GM23338 (cell line): ENCODE measurements at places on chromosomes 13 and 19.
A peak's percentile ranks its signal among the peaks of the same experiment; 100 is the strongest.

DNA sequence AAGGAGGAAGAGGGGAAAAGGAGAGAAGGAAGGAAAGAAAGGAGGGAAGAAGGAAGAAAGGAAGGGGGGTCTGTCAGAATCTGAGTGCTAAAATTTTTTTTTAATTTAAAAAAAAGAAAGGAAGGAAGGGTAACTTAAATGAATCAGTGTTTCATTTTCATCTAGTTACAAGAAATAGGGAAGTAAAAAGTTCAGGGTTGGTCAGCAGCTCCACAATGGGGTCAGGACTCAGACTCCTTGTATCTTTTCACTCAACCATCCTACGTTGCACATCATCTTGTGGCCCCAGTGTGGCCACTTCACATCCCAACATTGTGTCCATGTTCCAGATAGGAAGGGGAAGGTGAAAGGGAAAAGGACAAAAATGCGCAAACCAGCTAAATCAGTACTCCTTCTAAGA, 14.3 kb upstream of the FNDC3A start:
- DNase-seq: no peak

GRCh38 chr13:108957369-108958012, 328.1 kb downstream of the MYO16 start:
- peak; percentile 22 for DNase-seq

DNA sequence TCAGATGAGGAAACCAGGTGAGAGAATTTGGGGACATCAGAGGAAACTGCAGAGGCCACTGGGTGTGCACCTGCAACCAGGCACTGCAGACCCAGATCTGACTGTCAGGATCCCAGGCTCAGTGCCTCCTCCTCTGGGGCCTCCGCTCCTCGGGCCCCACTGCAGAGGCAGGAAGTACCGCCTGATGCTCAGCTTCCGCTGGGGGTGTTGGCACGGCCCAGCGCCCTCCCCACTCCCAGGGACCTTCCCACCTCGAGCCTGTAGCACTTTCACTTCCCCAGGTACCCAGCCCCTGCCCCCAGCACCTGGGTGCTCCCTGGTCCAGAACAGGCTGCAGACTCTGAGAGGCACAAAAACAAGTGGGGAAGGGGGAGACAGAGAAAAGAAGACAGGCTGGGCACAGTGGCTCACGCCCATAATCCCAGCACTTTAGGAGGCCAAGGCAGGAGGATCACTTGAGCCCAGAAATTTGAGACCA, 1.4 kb upstream of the CD37 start:
- no peak for DNase-seq

DNA sequence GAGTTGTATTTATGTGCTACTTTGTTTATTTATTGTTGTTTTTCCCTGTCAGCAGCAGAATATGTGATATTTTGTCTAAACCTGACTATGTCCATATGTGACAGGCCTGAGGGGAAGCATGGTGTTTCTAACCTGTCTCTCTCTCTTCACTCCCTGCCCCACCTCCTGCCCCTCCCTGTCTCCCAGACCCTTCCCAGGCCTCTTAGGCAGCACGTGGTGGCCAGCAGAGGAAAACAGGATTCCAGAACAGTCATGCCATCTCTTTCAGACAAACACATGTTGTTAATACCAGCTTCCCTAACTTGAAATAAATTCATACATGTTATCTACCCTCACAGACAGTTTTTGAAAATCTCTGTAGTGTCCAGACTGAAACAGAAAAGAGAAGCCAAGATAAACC, 31.0 kb upstream of the ATP11A start:
- no peak for DNase-seq

- DNase-seq: no peak
Observed at GRCh38 chr13:49632156-49632555, 3.8 kb downstream of the ARL11 start.

GRCh38 chr19:34171539-34171876, 796 bp upstream of the LSM14A start:
- DNase-seq: no peak

DNA sequence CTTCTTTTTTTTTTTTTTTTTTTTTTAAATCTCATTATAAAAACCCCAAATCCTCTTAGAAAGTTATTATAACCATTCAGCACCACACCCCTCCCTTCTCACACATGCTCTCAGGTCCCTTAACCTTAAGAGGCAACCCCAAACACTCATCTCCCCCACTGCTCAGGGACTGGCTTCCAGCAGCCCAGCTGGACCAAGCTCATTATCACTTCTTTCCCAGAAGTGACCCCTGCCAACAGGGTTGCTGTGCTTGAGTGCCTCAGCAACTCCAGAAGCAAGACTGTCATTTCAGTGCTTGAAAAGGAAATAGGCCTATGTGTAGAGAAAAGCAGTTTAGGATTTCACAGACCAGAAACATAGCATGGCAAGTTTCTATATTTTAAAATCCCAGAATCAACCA, 84.3 kb downstream of the SLAIN1 start:
- no peak for DNase-seq

DNA sequence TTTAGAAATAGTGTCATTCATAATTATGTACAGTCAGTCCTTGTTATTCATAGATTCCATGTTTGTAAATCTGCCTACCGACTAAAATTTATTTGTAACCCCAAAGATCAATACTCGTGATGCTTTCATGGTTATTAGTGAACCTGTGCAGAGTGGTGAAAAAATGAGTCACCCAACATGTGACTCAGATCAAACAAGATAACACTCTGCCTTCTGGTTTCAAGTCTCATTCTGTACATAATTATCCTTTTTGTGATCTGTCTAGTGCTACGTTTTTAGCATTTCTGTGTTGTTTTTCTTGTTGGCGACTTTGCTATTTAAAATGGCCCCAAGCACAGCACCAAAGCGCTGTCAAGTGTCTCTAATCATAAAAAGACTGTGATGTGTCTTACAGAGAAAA, 274.7 kb downstream of the SUCLA2 start:
- no peak for DNase-seq

GRCh38 chr19:48797103-48797502, 13.7 kb downstream of the BCAT2 start:
- no peak for DNase-seq

DNA sequence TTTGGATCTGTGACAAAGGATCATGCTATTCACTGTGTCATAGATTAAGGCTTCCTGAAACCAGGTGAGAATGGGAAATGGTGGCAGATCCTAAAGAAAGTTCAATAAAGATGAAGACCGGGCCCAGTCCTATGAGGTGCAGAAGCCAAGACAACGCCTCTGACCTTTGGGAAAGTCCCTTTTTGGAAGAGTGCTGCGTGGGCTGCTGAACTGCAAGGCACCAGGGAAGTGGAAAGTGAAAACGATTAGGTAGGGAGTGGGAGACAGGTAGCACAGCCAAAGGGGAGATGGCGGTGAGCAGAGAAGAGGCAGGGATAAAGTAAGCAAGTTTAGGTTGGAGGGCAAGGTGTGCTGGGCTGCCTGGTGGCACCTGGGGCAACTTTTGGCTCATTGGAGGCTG, 16.3 kb downstream of the MBNL2 start:
- DNase-seq: no peak

- no peak for DNase-seq
Observed at GRCh38 chr19:7979011-7979410, 26.4 kb downstream of the ELAVL1 start.

DNA sequence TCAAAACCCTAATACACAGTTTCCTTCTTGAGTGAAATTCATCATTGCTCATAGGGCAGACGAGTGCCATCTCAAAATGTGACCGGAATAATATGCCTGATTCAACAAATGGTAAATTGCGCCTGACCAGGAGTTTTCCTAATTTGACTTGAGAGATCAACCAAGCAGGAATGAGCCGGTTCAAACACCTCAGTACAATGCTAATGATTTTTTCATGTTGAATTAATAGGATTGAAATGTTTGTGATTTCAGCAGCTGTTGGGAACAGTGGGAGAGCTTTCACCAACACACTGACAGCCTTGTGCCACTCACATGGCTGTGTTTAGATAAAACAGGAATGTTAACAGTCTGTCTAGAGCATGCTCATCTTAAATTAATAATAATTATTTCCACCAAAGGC, 484.8 kb downstream of the PCDH9 start:
- no peak for DNase-seq

DNA sequence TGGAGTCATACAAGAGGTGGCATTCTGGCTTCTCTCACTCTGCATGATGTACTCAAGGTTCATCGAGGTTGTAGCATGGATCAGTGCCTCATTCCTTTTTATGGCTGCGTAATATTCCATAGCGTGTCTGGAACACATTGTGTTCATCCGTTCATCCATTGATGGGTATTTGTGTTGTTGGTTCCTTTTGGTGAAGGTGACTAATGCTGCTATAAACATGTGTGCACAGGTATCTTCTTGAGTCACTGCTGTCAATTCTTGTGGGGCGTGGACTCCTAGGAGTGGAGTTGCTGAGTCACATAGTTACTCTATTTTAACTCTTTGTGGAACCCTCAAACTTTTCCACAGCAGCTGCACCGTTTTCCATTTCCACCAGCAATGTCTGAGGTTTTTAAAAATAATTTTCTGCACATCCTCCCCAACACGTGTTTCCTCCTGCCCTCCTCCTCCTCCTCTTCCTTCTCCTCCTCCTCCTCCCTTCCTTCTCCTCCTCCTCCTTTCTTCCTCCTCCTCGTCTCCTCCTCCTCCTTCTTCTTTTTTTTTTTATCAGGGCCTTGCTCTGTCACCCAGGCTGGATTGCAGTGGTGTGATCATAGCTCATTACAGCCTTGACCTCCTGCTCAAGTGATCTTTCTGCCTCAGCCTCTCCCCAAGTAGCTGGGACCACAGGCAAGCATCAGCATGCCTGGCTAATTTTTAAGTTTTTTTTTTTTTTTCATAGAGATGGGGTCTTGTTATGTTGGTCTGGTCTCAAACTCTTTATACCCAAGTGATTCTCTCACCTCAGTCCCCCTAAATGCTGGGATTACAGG, 2.0 kb upstream of the TMEM221 start:
- no peak for DNase-seq
